ENCODE measurements at places on chromosomes 13 and 19.
A peak's percentile ranks its signal among the peaks of the same experiment; 100 is the strongest.

DNA sequence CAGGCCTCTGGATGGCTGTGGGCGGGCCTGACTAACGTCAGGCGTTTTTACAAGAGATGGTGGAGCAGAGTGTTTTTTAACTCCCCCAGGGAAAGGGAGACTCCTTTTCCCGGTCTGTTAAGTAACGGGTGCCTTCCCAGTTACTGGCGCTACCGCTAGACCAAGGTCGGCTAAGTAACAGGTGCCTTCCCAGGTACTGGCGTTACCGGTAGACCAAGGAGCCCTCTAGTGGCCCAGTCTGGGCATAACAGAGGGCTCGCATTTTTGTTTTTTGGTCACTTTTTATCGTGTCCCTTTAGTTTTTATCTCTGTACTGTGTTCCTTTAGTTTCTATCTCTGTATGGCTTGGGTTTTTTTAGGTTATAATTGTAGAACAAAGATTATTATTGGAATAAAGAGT, 10.0 kb downstream of the ZNF383 start:
- DNase-seq = peak; percentile 33

- no peak for DNase-seq
Observed at GRCh38 chr19:7883796-7884570, 4.3 kb upstream of the LRRC8E start.

DNA sequence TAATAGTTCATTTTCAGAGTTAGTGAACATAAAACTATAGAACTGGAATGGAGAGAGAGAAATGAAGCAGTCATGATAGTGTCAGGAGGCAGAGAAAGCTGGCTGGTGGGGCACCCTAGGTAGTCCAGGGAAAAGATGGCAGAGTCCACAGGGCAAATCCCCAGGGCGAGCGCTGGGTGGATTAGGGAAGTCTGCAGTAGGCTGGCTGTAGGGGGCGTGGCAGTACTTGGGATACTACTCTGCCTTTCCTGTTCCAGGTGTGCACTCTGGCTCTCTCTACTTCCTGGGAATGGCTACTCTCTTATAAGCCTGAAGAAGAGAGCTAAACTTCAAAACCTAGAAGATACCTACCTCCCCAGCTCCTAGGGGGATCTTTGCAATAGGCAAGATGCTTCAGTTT, 232.9 kb upstream of the SLC10A2 start:
- no peak for DNase-seq

DNA sequence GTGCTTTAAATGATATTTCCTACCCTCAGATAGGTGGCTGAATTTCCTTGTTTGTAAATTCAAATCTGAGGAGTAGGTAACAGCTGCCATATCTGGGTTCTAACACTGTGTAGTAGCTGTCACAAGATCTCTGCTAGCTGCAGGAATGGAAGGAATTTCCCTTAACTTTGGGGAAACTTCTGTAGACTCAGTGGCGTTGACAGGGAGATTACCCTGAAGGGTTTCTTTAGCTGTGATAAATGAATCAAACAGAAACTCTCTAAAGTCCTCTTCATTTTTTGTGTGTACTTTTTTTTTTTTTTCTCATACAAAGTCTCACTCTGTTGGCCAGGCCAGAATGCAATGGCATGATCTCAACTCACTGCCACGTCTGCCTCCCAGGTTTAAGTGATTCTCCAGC, 5.3 kb upstream of the EPSTI1 start:
- no peak for DNase-seq

DNA sequence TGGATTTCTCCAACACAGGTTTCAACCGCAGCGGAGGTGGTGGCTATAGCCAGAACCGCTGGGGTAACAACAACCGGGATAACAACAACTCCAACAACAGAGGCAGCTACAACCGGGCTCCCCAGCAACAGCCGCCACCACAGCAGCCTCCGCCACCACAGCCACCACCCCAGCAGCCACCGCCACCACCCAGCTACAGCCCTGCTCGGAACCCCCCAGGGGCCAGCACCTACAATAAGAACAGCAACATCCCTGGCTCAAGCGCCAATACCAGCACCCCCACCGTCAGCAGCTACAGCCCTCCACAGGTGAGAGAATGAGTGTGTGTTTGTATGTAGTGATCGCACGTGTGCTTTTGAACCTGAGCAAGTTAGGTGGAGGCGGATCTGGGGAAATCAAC, 6.0 kb upstream of the CCDC97 start:
- no peak for DNase-seq

GRCh38 chr19:44757735-44758505, 9.4 kb downstream of the BCL3 start:
- DNase-seq = no peak

GRCh38 chr19:20858861-20859260, 64.2 kb upstream of the ZNF85 start:
- no peak for DNase-seq

GRCh38 chr13:100648354-100648753, 26.2 kb downstream of the TMTC4 start:
- no peak for DNase-seq

- no peak for DNase-seq
Observed at GRCh38 chr19:46287585-46287984, 9.3 kb upstream of the HIF3A start.

DNA sequence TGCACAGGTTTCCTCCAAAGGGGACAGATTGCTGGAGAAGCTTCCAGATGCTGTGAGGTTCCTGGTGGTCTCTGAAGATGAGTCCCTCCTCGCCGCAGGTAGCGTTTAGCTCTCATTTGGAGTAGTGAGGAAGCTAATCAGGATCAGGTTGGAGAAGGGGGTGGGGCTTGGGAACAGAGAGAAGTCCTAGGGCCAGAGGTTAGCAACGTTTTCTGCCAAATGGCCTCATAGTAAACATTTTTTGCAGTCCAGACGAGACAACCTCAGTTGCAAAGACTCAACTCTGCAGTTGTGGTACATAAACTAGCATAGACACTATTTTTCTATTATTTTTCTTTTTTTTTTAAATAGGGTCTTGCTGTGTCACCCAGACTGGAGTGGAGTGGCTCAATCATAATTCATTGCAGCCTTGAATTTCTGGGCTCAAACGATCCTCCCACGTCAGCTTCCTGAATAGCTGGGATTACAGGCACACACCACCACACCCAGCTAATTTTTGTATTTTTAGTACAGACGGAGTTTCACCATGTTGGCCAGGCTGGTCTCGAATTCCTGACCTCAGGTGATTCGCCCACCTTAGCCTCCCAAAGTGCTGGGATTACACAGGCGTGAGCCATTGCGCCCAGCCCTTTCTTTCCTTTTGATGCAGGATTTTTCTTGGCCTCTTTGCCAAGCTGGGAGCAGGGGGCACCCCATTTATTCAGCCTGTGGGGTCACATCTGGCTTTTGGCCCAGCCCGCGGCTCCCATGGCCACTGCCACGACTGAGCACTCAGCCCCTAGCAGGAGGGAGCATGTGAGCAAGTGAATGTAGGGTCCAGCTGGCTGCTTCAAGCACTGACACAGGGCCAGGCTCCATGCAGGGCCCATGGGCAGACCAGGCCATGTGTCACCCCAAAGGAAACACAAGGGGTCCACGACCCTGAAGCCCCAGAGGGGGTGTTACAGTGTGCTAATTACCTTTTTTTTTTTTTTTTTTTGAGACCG, 34.4 kb upstream of the SIN3B start:
- no peak for DNase-seq
